NCI-H774 (cell line): ENCODE measurements at places on chromosomes 5 and 9.

GRCh38 chr9:133779081-133779480 lies 40.9 kb upstream of the SARDH start:
- DNase-seq = no peak

- DNase-seq = no peak
Observed at GRCh38 chr5:105207066-105207465, 1644.5 kb upstream of the NUDT12 start.

- DNase-seq = no peak
Observed at GRCh38 chr5:172816925-172817562, 17.0 kb upstream of the ERGIC1 start.

GRCh38 chr5:82259172-82259800 lies 18.9 kb downstream of the RPS23 start:
- no peak for DNase-seq

DNA sequence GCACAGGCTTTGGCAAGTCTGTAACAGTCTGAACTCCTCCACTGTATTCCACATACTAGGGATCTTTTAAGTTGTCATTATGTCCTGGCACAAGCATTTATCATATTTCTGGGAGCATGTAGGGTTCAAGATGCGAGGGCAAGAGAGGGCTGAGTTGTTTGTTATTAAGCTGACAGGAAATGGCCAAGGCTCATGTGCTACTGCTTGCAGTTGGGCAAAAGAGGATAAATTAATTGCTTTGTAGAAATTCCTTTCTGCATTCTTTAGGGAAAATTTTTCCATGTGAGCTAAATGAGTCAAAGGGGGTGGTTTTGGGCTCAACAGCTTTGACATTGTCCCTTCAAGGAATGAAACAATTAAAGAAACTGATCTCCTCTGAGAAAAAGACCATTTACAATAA lies 35.4 kb downstream of the DOCK8 start:
- DNase-seq = no peak
